ENCODE measurements at places on chromosomes 1 and 21.

DNA sequence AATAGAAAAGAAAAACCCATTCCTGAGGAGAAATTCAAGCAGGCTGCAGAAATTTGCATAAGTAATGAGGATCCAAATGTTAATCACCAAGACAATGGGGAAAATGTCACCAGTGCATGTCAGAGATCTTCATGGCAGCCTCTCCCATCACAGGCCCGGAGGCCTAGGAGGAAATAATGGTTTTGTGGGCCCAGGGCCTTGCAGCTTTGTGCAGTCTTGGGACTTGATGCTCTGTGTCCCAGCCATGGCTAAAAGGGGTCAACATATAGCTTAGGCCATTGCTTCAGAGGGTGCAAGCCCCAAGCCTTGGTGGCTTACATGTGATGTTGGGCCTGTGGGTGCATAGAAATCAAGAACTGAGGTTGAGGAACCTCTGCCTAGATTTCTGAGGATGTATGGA is 22.7 kb downstream of the RAB3GAP2 start:
- DNase-seq = no peak

DNA sequence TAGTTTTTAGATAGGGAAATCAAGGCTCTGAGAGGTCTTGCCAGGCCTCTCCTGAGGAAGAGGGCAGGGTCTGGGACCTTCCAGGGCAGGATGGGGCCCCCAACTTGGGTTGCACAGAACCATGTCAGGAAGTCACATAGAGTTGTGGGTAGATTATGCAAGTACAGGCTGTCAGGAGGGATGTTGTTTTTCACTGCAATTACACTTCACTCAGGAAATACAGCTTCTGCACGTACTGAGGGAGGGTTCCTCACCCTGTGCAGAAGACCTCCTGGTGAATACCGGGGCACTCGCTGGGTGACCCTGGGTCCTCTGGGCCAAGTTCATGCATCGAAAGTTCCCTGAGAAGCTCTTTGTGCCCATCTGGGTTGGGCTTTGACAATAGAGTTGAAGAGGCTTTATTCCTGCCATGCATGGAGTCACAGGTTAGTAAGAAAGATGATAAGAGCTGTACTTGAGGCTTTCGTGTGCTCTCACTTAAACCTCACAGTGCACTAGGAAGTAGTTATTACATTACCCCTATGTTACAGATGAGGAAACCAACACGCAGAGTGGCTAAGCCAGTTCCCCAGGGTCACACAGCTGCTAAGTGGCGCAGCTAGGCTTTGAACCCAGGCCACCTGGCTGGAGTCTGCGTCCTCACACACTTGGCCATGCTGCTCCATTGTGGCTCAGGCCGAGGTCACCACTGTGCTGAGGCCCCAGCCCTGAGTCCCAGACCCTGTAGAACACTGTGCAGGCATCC is 16.2 kb upstream of the TNFRSF1B start:
- DNase-seq = no peak

DNA sequence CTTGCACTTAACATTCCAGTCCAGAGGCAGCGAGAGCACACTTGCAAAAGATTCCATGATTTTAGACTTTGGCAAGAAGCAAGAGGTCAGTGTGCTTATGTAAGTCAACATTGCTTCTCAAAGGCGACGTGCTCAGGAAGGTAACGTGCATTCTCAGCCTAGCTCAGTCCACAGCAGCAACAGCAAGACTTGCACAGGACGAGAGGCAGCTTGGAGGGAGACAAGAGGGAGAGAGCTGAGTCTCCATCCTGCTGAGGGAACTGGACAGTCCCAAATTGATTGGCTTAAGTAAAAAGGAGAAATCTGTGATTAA is 56.5 kb downstream of the PTP4A2 start:
- DNase-seq = no peak

DNA sequence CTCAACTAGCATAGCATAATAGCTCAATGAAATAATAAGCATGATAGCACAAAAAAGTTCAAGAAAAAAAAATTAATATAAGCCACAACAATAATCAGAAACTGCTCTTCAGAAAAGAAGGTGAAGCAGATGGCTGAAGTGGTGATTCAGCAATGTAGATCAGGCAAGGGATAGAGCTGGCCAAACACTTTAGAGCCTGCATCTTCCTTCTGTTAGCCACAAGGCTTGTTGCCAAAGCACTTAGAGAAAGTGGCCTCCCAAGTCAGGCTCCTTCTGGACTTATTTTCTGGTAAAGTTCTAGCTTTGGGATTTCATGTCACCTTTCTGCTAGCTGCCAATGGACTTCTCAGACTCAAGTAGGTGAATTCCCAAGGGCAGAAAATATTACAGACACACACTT is 60.3 kb upstream of the C1orf87 start:
- no peak for DNase-seq

DNA sequence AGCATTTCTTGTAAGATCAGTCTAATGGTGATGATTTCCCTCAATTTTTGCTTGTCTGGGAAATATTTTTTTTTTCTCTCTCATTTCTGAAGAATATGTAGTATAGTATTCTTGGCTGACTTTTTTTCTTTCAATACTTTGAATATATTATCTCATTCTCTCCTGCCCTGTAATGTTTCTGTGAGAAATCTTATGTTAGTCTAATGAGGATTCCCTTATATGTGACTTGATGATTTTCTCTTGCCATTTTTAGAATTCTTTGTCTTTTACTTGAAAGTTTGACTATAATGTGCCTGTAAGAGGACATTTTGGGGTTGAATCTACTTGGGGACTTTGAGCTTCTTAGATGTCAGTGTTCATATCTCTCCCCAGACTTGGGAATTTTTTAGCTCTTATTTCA is 40.0 kb upstream of the PCBP3 start:
- DNase-seq = no peak

GRCh38 chr1:156589546-156589945 is 2.0 kb upstream of the NAXE start:
- DNase-seq = no peak

DNA sequence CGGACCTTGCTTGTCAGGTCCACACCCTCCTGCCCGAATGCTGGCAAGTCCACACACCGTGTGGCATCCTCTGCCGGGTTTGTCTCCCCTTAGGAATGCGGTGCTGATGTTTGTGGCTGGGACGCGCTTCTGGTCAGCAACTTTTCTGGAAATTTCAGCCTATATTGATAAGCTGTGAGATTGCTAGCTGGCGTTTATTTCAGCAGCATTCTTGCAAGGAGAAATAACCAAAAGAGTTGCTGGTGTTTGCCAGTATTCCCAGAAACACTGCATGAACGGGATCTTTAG is 601 bp downstream of the CEPT1 start:
- no peak for DNase-seq

GRCh38 chr21:29258626-29259338 is 39.9 kb upstream of the BACH1 start:
- no peak for DNase-seq

DNA sequence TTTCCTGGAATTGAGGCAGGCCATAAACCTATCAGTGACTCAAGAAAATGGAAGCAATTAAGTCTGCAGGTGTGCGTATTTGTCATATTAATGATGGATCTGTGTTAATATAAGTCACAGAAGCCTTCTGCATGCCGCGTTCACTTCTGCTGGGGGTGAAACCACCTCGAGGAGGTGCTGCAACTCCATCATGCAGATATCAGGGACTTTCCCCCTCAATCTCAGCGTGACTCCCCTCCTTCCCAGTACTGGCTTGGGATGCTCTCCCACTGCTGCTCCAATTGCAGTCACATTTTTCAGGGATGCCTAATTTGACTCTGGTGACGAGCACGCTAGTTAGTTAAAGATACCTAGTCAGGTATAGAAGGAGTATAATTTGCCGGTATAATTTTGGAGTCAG is 87.5 kb downstream of the ASTN1 start:
- DNase-seq = no peak

- DNase-seq = no peak
These were observed 5.7 kb downstream of the KCNAB2 start for GRCh38 chr1:6051423-6051822.

- DNase-seq = no peak
These were observed 305.3 kb downstream of the TM2D1 start for GRCh38 chr1:61419657-61420056.

GRCh38 chr1:15843826-15844572 is 3.5 kb upstream of the SPEN start:
- peak; percentile 6 for DNase-seq

- DNase-seq = no peak
These were observed 106.0 kb downstream of the XCL2 start for GRCh38 chr1:168437821-168438220.

DNA sequence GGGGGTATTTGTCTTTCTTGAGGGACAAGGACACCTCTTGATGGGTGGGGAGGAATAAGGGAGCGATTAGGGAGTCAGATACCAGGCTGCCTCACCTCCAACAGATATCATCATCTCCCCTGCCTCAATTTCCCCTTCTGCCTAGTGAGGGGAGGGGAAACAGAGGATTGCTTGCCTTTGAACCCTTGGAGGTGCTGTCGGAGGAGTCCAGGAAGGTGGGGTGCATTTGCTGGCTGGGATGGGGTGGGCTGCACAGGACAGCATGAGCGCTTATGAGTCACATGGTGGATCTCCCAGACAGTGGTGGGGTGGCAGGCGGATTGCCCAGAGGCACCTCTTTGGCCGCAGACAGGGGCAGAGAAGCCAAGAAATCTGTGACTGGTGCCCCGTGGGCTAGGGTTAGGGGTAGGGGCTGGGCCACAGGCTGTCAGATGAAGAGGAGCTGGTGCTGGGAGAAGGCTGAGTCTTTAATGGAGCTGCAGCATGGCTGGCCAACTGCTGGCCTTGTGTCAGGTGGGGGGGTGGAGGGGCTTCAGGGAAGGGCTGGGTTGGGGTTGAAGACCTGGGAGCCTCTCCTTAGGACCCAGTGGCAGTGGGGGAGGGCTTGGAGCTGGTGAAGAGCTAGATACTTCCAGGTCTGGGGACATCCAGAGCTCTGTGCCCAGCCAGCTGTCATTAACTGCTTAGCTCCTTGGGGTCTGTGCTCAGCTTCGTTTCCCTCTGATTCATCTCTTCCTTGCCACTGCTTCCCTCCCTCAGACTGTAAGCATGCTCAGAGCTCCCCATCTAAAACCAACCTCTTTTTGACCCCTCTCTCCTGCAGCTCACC is 7.0 kb upstream of the ADORA1 start:
- DNase-seq = no peak

GRCh38 chr1:228803421-228803820 is 68.1 kb downstream of the RHOU start:
- DNase-seq = no peak

DNA sequence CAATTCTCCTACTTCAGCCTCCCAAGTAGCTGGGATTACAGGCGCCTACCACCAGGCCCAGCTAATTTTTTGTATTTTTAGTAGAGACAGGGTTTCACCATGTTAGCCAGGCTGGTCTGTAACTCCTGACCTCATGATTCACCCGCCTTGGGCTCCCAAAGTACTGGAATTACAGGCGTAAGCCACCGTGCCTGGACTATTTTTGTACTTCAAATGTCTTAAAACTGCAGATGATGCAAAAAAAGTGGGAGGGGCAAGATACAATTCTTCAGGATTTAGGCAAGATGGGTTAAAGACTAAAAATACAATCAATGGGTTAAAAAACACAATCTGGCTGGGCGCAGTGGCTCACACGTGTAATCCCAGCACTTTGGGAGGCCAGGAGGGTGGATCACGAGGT is 4.7 kb downstream of the SCAF4 start:
- DNase-seq = no peak

GRCh38 chr1:202954057-202954745 is 3.9 kb downstream of the ADIPOR1 start:
- DNase-seq = no peak

DNA sequence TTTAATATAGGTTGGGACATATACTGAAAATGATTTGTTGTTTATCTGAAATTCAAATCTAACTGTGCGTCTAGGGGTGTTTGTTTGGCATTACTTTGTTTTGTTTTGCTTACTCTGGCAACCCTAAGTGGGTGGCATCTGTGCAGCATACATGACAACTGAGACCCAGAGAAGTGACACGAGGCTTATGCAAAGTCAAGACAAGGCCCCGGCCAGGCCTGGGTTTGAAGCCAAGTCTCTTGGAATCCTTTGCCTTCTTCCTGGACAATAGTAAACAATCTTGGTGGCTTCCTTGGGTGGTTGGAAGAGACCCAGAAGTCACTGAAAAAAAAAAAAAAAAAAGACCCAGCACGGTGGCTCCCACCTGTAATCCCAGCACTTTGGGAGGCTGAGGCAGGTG is 197.6 kb upstream of the TMEM51 start:
- no peak for DNase-seq

GRCh38 chr1:213719462-213719861 is 268.3 kb upstream of the PROX1 start:
- no peak for DNase-seq

DNA sequence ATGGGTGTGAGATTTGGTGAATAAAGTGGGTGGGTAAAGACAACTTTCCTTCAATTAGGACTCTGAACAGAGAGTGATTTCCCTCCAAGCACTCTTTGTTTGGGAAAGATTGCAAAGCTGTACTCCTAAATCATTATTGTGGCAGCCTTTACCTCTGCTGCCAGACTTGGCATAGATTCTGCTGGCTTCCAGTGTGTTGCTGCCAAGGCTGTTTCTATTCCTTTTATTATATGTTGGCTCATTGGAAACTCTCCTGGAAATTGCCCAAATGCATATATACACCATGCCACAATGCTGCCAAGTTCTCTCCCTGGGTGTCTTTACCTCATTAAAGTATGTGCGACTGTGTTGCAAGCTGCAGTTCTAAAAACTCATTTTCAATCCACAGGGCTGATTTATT is 668.0 kb downstream of the MRPL39 start:
- peak; percentile 81 for DNase-seq

DNA sequence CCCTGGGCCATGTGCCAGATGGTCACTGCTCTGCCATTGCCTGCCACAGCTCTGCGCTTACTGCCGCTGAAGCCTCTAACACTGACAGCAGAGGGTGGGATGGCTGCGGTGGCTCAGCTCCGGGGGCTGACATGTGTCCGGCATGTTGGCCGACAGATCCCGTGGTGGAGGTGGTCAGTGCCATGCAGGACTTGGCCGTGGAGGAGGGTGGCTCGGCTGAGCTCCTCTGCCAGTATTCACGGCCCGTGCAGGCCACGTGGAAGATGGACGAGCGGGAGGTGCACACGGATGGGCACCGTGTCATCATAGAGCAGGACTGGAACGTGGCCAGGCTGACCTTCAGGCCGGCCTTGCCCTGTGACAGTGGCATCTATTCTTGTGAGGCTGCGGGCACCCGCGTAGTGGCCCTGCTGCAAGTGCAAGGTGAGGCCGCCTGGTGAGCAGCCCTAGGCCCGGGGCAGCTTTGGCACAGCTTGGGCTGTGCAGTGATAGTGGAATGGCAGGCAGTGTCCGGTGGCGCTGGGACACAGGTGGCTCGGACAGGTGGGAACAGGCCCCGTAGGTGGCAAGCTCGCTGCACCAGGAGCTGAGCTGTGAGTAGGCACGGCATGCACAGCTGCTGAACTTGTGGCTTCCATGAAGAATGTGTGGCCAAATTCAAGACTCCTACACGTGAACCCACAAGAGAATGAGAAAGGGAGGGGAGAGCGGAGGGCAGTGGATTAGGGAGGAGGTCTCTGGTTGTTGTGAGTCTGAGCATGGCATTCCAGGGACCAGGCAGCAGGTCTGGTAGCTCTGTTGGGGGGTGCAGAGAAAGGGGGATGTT is 91.8 kb downstream of the TRIM11 start:
- DNase-seq = no peak

GRCh38 chr1:59678493-59679228 is 136.1 kb upstream of the HOOK1 start:
- no peak for DNase-seq

- no peak for DNase-seq
These were observed 90.6 kb downstream of the SGIP1 start for GRCh38 chr1:66624412-66625060.

GRCh38 chr1:200558866-200559459 is 61.6 kb downstream of the KIF14 start:
- DNase-seq = peak; percentile 11

- no peak for DNase-seq
These were observed 38.5 kb downstream of the MSTO1 start for GRCh38 chr1:155648207-155649147.
